Left ventricle myocardium inferior (tissue), 1 donor: ENCODE measurements at places on chromosomes 11 and 22. TPM values are rescaled to one million over a fixed set of nuclear protein-coding genes. Genes with fewer than 3 reads are reported as not detected.

DNA sequence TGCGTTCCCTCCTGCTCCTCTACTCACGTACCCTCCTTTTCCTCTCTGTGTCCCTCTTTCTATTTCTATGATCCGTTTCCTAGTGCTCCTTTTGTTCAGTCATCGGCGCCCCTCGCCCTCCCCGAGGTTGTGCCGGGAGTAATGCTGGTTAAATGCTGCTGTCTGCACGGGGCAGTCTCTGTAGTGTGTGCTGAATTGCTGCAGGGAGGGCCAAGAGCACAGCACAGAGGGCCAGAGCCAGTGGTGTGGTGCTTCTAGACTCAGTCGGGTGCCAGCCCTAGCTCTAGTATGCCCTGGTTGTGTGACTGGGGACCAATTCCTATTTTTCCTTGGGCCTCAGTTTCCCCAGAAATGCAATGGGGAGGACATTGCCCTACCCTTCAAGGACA, 98.3 kb downstream of the PKNOX2 start:
- no peak for DNase-seq

DNA sequence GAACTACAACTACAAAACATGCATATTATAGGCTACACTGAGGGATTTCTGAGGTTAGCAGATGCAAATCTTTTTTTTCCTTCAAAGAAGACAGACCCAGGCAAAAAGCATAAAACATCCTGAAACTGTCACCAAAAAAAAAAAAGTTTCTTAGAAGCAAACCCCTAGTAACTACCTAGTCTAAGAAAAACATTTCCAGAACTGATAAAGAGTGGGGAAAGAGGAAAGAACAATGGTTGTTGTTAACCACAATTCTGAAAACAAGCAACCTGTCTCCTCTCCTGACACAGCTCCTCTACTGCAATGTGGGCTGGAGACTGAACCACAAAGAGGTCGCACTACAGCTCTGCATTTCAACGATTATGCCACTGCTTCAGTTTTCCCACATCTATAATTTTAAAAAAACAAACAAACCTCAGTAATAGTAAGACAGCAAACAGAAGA, 15.0 kb downstream of the DENND5A start:
- no peak for DNase-seq

- no peak for DNase-seq
Measured at GRCh38 chr22:46350646-46351045, 15.1 kb downstream of the TRMU start.

GRCh38 chr22:24986816-24987215, 34.3 kb downstream of the KIAA1671 start:
- DNase-seq: no peak

- DNase-seq: peak; percentile 57
Measured at GRCh38 chr22:42074132-42074811, at the start of gene PHETA2. TSS of gene PHETA2 (plus strand) at chr22:42074248. CDS start at chr22:42077294, 3,046 bp downstream.

DNA sequence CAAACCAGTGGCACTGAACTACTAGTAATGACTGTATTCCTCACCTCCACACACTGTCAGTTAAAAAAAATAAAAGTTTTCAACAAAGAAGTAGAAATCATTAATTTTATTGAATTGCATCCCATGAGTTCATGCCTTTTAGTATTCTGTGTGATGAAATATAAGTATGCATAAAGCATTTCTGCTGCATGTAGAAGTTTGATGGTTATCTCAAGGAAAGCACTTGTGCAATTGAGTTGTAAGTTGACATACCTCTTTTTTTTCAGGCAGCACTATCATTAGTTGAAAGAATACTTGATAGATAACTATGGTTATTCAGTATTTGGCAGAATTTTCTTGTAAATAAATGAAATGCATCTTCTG, 104.4 kb downstream of the STIM1 start:
- no peak for DNase-seq

DNA sequence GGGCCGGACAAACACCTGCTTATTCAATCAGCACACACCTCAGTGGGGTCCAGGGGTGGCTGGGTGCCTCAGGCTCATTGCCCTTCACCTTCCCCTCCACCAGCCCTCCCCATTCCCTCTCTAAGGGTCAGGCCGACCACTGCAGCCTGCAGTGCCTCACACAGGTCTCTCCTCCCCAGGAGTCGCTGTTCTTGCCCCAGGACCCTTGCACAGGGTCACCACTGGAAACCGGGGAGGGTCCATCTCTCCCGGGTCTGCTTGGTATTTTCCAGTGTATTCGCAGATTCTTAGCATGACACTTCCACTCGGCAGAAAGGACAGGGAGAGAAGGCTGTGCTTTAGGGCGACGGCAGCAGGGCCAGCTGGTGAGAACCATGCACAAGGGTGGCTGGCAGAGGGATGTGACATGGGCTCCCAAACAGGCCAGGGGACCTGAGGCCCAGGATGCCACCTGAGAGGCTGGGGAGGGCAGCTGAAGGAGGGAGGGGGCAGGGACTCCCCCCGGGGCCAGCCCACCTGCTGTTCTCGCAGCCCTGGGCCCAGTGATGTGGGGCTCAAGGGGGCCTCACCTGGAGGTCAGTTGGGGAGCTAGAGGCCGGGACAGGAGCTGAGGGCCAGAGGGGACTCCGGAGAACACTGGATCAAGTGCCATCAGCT, 16.1 kb upstream of the TBX1 start:
- DNase-seq: no peak

DNA sequence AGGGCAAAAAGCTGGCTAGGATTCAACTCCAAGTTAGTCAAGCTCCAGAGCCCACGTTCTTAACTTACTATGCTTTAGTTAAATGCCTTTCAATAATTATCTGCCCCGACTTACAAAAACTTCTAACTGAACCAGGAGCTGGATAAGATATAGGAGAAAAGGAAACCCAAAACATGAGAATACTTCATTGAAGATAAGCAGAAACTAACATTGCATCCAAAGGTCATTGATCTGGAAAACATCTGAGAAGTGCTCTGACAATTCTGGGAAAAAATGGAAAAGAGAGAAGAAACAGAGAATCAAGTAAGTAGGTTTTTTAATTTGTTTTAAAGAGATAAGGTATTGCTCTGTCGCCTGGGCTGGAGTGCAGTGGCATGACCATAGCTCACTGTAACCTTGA, 27.2 kb downstream of the ACAT1 start:
- no peak for DNase-seq

GRCh38 chr11:131157678-131158077, 212.7 kb upstream of the NTM start:
- DNase-seq: no peak

DNA sequence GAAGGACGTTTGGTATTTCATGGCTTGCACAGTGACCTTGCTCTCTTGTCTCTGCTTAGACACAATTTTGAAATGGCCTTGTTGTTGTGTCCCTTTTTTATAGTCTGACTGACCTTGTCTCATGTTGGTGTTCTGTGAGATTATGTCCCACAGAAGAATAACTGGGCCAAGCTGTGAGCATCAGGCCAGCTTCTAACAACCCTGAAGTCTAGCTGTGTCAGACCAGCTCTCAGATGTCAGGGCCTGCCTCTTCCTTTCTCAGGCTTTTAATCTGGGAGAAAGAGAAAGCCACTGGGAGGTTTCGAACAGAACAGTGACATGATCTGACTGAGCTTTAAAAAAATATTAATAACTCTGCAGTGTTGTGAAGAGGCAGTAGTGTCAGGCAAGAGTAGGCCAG, 2.0 kb upstream of the UEVLD start:
- no peak for DNase-seq

DNA sequence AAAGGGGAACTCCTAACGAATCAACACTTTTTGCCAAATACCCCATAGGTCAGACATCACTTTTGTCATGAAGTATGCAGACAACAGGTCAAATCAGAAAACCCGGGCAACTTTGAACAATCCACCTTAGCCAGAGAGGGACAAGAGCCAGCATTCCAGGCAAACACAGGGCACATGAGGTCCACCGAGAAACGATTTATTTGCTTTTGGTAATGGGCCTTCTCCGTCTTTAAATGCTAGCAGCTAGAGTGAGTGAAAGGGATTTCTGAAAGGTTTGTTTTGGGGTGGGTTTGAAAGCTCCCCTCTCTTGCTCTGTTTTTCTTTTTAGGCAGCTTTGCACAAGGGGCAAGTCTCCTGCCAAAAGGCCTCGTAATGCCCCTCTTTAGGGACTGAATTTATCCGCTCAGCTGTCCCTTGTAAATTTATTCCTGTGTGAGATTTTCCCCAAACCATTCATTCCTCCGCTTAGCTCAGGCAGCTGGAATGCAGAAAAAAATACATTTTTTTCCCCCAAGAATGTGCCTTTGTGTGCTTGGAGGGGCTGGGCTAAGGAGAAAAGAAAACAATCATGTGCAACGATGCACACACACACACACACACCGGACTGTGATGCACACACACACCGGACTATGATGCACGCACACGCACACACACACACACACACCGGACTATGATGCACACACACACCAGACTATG, 196.9 kb downstream of the SNX19 start:
- DNase-seq: no peak

- no peak for DNase-seq
Measured at GRCh38 chr11:60235321-60235720, 7.6 kb downstream of the MS4A4E start.

DNA sequence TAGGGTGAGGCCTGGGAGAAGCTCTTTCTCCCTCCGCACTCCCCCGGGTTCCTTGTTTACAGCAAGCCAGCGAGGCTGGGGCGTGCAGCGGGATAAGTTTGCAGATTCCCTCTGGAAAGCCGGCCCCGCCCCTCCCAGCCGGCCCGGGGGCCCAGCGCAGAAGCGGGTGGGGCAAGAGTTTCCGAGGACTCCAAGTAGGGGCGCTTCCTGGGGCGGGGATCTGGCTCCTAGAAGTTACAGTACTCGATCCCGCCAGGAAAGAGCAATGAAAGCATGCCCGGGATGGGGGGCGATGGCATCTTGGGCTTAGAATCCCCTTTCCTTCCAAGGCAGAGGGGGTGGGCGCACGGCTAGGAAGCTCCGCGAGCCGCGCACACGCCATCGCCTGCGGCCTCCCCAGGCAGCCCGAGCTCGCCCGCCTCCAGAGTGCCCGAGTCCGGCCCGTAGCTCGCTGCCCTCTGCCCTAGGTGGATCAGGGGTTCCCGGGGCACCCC, 385 bp downstream of the TST start:
- DNase-seq: peak; percentile 74

DNA sequence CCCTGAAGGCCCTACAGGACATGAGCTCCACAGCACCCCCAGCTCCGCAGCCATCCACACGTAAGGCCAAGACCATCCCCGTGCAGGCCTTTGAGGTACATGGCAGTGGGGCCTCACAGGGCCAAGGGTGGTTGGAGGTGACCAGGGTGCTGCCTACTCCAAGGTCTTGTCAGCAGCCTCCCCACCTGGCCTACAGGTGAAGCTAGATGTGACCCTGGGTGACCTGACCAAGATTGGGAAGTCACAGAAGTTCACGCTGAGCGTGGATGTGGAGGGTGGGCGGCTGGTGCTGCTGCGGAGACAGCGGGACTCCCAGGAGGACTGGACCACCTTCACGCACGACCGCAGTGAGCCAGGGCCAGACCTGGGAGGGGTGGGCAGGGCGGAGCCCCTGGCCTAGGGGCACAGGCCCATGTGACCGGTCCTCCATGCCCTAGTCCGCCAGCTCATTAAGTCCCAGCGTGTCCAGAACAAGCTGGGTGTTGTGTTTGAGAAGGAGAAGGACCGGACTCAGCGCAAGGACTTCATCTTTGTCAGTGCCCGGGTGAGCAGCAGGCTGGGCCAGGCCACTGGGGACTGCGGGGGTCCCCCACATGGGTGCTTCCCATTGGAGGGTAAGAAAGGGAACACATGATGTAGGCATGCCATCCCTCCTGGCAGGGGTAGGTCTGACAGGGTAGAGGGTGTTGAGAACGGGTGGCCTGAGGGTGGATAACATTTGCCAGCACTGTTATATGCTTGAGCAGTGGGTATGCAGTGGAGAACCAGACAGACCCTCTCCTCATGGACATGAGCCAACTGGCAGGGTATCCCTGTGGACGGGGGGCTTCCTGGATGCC, 5.6 kb downstream of the INPPL1 start:
- DNase-seq: no peak

DNA sequence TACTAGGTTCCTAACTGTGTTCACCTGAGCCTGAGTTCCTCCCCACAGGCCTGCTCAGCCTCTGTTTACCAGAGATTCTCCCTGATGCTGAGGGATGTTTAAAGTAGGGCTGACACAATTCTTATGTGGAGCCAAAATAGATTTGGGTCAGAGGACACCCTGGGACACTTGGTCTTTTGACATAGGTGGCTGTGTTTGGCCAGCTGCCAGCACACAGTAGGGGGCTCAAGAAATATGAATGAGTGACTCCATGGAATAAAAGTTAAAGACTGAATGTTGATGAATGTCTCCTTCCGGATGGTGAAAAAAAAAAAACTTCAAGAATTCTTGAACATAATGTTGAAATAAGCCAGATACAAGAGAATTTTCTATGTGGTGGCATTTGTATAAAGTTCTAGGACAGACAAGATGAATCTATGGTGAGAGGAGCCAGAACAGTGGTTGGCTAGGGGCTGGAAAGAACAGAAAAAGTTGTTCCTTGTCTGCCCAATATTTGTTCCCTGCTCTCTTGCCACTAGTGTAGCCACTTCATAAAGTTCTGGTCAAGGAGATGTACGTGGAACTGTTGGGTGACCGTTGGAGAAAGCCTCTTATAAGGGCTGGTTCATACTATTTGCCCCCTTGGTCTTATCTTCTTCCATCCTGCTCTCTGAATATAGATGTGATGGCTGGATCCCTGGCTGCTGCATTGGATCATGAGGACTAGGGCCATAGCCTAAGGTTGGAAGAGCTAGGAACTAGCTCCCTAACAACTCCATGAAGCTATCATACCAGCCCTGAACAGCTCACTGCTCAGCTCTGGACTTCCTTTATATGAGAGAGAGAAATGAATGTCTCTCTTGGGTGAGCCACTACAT, 40.3 kb upstream of the SMTN start:
- DNase-seq: no peak

DNA sequence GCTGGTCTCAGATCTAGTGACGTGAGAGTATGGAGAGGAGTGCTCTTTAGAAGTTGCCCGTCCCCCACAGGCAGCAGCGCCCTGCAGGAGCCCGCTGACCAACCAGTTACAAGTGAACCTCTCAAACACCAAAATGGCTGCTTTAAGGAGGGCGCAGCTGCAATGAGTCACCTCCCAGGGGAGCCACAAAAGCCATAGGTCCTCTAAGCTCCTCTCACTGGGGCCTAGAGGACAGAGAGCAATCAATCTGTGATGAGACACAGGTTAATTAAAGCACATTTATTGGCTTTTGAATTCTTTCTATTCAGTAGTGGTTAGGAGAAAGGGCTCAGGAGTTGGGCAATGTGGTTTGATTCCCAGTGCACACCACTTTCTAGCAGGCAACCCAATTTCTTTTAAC, 15.5 kb upstream of the RAPSN start:
- no peak for DNase-seq

The SPON1 gene
- 9.4 TPM for total RNA-seq

The VPREB1 gene
- not detected for total RNA-seq

The BLID gene
- total RNA-seq: 0.36 TPM

The OR4D5 gene
- total RNA-seq: not detected

The BSCL2 gene
- 18.4 TPM for total RNA-seq

The FADS3 gene
- 65.5 TPM for total RNA-seq
